ENCODE measurements at places on chromosomes 12 and 14.

- DNase-seq, result no peak
Observed at GRCh38 chr14:75793806-75794205, 132.8 kb downstream of the TTLL5 start.

DNA sequence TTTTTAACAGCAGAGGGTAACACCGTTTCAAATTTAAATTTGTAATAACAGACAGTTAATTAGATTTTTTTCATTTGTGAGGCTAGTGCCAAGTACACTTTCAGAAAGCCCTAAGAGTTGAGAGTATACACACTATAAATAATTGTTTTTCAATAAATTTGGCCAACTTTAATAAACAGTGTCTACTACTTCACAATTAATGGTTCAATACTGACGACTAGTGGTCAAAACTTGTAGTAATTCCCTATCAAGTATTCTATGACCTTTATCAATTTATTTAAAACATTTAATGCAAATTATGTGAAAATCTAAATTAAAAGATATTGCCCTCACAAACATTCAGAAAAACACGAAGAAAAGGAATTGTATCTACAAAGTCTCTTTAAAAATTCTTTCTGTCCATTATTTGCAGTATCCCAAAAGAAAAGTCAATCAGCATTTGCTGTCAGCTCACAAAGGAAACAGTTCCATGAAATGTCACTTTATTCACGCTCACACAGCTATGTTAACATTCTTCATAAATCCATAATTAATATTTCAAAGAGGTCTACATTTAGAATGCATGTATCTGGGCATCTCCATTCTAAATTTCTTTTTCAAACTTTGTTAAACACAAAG is 91.2 kb downstream of the CEP128 start:
- no peak for DNase-seq

GRCh38 chr14:50363714-50364111 is 33.0 kb downstream of the CDKL1 start:
- DNase-seq, result no peak

- no peak for DNase-seq
Observed at GRCh38 chr14:71554959-71555612, 377.1 kb upstream of the RGS6 start.

DNA sequence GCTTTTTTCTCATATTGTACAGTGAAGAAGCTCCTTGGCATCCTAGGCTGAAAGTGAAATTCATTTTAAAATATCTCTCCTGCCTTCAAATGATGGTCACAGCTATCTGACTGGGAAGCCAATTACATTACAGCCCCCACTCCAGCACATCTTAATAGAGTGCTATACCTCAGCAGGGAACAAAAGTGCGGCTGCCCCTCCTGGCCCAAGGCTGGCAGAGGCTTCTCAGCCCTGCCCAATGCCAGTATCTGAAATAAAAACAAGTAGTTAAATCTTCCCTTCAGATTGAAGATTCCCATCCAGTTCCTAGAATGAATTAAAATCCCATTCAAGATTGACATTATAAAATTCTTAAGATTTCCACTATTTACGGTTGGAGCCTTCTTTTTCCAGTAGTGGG is 54.9 kb upstream of the GNG2 start:
- no peak for DNase-seq

DNA sequence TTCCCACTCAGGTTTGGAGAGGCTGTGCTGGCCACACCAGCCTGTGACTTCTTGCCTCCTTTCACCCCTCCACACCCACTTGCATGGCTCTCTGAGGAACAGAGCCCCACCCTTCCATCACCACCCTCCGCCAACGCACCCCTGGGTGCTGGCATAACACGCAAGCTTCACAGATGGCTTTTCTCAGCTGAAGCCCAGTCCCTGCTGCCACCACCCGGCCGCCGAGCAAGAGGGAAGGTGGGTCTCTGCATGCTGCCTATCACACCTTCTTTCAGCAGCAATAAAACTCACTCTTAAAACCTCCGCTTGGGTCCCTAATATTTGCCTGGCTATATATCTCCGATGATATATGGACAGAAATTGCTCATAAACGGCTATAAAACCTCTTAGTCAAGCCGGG is 41.6 kb downstream of the SMUG1 start:
- DNase-seq, result no peak

DNA sequence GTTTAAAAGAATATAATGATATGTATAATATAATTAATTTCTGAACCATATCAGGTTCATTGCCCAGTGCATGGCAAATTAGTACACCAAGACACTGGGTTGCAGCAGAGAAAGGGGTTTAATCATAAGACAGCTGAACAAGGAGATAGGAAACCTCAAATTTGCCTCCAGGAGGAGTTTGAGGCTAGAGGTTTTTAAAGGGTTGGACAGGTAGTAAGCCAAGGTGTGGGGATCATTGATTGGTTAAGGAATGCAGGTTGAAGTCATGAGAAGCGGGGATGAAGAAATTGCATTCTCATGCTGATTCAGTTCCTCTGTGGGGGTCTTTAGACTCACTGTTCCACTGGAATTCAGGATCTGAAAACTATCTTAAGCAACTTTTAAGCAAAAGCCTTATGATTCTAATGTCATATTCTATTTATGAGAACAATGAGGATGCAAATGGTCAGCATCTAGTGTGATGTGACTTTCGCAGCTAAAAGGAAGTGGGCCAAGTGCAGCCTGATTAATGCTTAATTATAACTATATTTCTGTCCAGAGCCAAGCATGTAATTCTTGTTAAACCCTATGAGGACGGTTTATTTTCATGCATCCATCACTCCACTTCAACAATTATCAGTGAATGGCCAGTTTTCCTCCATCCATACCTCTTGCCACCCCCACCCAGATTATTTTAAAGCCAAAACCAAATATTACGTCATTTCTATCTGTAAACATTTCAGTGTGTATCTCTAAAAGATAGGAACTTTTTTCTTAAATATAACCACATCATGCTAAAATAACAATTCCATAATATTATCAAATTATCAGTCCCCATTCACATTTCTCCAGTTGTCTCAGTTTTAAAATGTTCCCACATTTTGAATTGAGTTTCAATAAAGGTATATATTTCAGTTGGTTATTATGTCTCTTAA is 14.9 kb downstream of the RNF212B start:
- DNase-seq, result no peak

GRCh38 chr12:124646385-124647230 is 79.2 kb upstream of the NCOR2 start:
- DNase-seq, result no peak

- DNase-seq, result no peak
Observed at GRCh38 chr12:110501399-110501751, 536 bp downstream of the VPS29 start.

- no peak for DNase-seq
Observed at GRCh38 chr14:40219032-40219431, 786.8 kb upstream of the FBXO33 start.

- DNase-seq, result no peak
Observed at GRCh38 chr14:92717571-92718042, 30.8 kb downstream of the LGMN start.

DNA sequence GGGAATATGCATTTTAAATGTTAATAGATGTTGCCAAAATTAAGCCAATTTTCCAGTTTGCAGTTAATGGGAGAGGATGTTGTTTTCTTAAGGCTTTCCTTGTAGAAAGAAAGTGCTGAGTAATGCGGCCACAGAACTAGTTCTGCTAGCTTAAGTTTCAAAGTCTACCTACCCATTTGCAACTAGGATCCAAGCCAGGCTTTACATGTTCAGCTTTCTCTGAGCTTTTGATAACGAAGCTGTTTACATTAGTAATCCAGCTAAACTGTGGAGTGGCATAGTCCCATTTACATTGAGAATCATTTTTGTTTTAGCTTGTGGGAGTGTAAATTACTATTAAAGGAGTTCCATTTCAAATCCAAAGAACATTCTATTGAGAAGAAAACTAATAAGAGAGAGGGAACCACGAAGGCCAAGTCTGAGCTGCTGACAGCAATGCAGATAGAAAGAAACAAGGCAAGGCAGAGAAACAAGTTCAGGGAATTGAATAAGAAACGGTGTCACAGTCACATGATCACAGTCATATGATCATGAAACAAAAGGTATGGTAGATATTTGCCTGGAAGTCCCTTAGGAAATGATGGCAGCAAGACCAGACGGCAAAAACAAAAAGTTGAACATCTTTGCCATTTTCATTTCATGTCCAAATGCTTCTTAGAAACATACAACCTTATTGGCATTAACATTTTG is 274.9 kb downstream of the PAWR start:
- DNase-seq, result no peak

GRCh38 chr12:111783046-111783445 is 16.3 kb downstream of the ALDH2 start:
- DNase-seq, result no peak

DNA sequence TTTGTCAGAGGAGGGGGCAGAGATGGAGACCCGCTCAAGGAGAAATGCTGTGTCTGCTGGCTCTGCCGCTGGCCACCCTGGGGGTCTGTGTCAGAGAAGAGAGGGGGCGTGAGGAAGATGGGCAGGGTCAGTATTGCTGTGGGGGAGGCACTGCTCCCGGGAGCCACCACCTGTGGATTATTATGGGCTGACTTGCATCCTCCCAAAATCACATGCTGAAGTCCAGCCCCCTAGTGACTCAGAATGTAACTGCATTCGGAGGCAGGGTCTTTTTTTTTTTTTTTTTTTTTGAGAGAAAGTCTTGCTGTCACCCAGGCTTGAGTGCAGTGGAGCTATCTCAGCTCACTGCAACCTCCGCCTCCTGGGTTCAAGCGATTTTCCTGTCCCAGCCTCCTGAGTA is 12.3 kb downstream of the ABCD4 start:
- no peak for DNase-seq

DNA sequence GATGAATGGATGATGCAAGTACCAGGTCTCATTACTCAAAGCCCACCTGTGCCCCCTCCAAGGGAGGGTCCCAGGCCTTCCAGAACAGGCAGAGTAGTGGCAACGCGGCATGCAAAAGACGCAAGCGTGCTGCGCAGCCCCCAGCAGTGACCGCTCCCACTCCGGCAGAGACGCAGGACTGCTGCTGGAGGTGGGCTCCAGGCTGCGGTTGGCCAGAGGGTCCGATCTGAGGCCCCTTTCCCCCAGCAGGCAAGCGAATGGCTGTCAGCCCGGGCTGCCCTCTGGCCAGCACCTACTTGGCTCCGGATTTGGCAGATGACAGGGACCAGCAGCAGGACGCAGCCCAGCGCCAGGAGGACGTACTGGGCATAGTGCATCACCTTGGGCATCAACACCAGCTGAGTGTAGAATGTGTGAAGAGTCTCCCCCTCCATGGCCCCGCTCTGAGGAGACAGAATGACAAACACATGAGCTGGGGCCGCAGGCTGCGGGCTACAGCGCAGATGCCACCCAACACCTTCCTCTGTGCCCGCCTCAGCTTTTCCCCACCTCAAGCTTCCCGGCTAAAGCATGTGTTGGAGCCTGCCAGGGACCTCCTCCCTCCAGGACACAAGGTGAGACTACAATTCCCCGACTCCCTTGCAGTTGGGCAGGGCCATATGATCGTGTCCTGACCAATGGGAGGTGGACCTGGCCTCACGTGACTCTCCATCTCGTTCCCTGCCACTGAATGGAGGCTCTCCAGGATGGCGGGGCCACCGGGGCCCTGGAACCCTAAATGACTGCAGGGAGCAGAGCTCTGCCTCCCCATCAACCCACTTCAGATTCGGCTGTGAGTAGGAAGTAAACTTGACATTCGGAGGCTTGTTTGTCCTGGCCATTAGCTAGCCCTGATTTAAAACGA is 77.4 kb downstream of the SCARB1 start:
- no peak for DNase-seq

- DNase-seq, result no peak
Observed at GRCh38 chr12:11810206-11810545, 160.7 kb downstream of the ETV6 start.
